NCI-H187 treated with DMSO at 0.1 percent for 48 hours (cell line): ENCODE measurements at places on chromosomes 13 and 19.

DNA sequence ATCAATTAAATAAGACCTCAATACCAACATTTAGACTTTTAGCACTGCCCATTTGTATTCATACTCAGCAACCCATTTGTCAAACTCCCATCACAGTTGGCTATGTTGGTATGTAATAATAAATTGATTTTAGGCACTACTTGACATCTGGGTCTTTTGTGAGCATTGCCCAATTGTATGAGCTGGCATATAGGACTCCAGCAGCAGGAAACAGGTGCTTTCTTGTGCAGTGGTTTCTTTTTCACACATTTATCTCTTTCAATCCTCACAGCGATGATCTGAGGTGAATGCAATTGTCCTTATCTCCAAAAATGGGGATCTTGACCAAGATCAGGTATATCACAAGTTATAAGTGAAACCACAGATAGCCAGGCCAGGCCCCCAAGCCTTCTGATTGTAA, 96.9 kb upstream of the OXGR1 start:
- DNase-seq = no peak

- DNase-seq = no peak
These were observed 452.3 kb downstream of the IRS2 start for GRCh38 chr13:109333893-109334651.

GRCh38 chr19:43538922-43539321, 5.9 kb downstream of the ZNF575 start:
- no peak for DNase-seq

DNA sequence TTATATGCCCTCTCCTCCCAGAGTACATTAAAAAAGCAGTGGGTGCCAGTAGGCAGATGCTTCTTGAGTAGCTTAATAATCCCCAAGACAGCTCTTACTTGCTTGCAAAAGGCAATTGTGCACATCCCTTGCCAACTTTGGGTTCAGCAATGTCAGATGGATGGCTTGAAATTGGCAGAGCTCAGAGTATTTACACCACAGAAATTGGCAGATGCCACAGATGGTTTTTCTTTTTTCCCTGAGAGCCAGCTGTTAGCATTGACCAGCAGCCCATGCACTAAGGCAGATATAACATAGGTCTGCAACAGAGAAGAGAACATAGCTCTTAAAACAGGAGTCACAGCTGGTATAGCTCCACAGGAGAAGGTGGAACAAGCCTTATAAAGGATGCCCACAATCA, 18.4 kb upstream of the RNASEH2B start:
- no peak for DNase-seq

DNA sequence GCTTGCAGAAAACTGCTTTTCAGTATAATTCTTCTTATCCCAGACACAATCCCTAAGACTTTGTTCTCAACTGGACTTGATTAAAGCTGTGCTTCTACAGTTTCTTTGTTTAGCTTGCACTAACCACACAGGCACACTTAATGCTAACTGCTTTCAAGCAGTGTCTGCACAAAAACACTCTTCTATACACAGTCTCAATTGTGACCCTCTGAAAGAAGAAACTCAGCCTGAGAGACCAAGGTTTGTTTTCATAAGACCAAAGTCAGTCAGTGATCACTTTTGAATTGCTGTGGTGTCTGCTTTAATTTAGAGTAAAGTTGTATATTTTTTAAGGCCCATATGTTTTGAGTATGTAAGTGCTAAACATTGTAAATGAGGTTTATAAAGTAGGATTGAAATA, 431.2 kb downstream of the KCTD12 start:
- DNase-seq = no peak

GRCh38 chr13:69955271-69955670, 152.4 kb upstream of the ATXN8OS start:
- DNase-seq = no peak

DNA sequence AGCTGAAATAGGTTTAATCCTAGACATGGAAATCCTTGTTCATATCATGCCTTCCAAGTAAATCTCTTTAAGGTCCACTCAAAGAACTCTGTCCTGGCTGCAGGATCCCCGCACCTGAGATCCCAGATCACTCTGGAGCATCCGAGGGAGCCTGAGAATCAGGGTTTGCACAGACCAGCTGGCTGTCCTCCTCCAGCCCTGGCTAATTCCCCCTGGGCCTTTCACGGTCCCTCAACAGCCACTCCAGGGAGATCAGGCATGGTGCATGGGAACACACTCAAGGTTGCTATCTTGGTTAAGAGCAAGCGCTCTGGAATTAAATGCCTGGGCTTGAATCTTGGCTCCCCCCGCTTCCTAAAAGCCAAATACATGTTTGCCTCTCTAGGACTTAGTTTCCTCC, 130.8 kb downstream of the IRS2 start:
- DNase-seq = no peak

DNA sequence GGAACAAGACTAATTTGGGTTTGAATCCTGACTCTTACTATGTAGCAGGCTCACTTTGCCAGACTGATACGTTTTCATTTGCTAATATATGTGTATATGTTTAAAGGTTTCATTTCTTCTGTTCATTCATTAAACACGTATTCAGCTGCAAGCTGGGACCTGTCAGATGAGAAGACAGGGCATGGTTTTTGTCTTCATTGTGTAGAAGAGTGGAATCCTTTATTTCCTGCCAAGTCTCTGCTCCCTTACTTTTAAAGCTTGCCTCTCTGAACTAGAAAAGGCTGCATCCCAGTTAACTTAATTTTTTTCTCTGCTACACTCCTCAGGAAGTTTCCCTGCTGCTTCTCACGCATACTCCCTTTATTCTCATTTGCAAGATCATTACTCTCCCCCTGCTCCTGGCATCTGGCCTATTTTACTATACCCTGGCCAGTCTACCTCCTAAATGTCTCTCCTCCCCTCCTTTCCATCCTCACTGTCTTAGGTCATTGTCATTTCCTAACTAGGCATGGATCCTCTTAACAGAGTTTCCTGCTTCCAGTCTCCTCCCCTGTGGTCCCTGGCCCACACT, 141.0 kb upstream of the TMTC4 start:
- no peak for DNase-seq

DNA sequence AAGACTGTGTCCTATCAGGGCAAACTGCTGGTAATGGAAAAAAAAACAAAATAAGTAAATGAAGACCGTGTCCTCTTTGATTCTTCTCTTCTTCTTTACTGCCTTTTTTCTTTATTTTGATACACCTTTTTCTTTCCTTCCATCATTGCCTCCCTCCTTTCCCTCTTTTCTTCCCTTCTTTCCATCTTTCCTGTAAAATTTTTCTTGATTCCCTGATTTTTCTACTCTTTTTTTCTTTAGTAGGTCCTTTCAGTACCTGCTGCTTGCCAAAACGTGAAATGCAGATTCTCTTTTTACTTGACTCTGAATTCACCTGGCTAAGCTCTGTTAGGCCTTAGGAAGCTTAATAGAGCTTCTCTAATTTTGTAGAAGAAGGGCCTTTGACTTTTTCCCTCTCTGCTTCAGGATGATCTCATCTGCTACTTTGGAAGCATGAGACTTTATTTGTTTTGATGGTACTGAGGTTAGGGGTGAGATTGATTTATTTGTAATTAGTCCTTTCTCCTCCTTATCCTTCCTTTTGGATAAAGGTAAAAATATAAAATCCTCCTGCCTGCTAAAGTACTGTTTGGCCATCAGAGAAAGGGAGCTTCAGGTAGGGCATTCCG, 19.2 kb downstream of the LSM14A start:
- DNase-seq = no peak

- DNase-seq = no peak
These were observed 16.9 kb upstream of the ZNF254 start for GRCh38 chr19:24069905-24070657.

GRCh38 chr13:24192057-24192810, 31.7 kb downstream of the SPATA13 start:
- DNase-seq = no peak

GRCh38 chr13:105177265-105177900, 1358.1 kb downstream of the EFNB2 start:
- no peak for DNase-seq
